ENCODE measurements at places on chromosomes 16 and 17.

- no peak for DNase-seq
These were observed 102.2 kb downstream of the HIC1 start for GRCh38 chr17:2157081-2157480.

DNA sequence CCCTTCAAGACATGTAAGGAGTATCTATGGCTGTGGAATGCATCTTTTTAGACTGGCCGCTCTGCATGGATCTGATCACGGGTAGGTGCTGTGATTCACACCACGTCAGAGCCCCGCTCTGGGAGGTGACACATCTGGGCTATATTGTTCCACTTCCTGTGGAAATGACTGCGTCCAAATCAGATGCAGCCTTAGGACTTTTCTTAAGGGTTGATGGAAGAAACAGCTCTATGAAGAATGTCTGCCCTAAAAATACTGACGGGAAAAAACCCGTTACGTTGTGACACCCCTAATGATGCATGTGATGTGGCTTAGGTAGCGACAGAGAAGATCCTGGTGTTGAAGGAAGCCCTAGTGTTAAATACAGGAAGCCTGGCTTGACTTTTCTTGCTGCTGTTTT is 12.2 kb downstream of the BANP start:
- no peak for DNase-seq

DNA sequence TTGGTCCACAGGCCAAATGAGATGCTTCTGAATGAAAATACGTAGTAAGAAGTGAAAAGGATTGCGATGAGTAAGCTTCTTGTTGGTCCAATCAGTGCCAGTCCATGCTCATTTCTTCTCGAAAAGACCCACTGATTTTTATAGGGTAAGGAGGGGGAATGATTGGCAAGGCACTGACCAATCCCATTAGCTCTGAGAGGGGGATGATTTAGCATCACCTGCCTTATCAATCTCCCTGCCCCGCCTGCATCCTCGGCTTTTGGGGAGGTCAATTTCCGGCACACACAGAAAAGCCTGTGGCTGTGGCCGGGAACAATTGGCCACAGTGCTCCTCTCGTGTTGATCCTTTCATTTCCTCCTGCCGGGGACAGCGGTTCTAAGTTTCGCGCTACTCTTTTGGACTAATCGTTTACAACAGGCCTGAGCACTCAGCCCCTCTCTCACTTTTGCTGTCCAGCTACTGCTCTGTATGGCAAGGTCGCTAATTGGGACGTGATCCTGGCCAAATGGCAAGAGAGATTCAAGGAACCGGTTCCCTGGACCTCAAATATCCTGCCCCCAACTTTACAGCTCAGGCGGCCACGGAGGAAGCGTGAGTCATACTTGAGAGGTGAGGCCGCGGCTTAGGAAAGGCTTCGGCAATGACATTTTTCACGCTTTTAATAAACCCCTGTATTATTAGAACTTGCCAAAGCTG is 43.1 kb downstream of the TBX4 start:
- no peak for DNase-seq

DNA sequence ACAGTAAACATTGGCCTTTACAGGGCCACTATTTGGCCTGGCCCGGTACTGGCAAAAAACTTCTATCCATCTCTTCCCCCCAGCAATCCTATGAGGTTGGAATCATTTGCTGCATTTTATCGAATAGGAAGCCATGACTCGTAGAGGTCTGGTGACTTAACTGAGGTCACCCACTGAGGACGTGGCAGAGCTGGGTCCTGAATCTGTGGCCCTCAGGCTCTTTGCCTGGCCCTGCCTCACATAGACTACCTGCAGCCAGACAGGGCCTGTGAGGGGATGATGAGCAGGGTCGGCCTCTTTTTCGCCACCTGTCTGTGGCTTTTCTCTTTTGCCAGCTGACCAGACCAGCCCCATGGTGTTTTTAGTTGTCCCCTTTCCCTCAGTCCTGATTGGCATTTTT is 1.9 kb downstream of the PPP4C start:
- no peak for DNase-seq

DNA sequence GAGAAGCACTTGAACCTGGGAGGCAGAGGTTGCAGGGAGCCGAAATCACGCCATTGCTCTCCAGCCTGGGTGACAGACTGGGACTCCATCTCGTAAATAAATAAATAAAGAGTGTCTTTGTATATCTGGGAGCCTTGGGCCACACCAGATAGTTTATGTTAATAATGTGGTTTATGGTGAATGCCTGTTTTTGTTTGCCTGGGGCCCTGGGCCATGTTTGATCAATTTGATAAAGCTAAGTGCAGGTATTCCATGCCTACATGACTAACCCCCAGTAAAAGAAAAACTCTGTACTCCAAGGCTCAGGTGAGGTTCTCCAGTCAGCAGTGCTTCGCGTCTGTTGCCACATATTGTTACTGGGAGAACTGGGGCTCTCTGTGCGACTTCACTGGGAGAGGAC is 15.1 kb downstream of the SCIMP start:
- no peak for DNase-seq

- DNase-seq, result no peak
These were observed 8.2 kb downstream of the RHBDF2 start for GRCh38 chr17:76492989-76493501.

GRCh38 chr17:77842528-77843147 is 115.9 kb upstream of the TNRC6C start:
- peak; percentile 70 for DNase-seq

DNA sequence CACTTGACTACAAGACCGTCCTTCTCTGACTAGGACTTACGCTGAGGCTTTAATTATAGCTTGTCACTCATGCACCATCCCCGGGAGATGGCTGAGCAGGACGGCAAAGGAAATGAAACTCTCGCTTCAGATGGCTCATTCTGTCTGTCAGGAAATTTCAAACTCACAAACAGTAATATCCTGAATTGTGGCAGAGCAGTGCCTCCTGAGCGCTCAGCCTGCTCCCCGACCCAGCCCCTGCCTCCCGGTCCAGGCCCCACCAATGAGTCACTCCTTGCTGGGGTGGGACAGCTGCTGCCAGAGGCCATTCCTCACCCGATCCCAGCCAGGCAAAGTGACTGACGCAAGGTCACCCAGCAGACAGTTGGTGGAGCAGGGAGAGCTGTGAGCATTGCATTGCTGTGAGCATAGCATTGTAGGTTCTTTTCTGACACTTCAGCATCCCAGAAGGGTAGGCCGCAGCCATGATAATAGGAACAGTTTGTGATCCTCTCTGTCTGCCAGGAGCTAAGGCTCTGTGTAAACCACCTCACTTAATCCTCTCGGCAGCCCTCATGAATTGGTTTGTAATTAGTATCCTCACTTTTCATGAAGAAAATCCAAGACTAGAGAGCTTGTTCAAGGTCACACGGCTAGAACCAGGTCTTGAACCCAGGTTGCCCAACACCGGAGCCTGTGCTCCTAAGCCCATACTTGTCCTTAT is 20.9 kb downstream of the CCDC182 start:
- DNase-seq, result peak; percentile 62

DNA sequence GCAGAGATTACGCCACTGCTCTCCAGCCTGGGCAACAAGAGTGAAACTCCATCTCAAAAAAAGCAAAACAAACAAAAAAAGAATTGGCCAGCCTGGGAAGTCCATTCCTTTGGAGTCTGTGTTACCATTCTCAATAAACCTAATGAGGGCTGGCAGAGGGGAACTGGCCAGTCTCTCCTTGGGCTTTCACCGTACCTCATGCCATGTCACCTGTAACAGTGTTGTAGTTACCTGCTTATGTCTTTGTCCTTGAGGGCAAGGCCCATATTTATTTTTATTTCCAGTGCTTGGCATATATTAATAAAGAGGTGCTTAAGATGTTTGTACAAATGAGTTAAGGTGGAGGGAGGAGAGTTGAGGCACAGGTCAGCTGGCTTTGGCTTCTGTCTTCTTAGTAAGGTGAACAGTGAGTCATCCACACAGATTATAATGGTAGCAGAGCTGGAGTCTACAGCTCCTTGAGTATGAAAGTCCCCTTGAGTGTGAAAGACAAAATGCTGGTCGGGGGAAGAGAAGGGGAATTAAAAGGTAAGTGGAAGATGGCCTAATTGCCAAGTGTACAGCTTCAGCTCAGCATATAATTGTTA is 8.4 kb downstream of the C1QBP start:
- DNase-seq, result no peak

DNA sequence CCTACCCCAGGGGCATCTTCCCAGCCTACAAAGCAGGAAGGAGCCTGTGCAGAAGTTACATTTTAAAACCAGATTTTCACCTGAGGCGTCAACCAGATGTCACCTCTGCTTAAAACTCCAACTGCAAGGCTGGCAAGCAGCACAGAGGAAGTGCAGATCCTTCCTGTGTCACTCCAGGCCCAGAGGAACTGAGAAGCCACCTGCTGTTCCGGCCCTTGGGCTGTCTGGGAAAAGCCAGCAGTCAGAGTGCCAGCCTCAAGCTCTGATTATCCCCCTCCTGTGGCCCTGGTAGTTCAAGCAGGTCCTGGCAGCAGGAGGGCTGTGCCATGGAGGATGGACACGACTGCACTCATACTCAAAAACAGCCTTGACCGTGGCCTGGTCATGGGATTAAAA is 10.2 kb downstream of the POLR2C start:
- no peak for DNase-seq

DNA sequence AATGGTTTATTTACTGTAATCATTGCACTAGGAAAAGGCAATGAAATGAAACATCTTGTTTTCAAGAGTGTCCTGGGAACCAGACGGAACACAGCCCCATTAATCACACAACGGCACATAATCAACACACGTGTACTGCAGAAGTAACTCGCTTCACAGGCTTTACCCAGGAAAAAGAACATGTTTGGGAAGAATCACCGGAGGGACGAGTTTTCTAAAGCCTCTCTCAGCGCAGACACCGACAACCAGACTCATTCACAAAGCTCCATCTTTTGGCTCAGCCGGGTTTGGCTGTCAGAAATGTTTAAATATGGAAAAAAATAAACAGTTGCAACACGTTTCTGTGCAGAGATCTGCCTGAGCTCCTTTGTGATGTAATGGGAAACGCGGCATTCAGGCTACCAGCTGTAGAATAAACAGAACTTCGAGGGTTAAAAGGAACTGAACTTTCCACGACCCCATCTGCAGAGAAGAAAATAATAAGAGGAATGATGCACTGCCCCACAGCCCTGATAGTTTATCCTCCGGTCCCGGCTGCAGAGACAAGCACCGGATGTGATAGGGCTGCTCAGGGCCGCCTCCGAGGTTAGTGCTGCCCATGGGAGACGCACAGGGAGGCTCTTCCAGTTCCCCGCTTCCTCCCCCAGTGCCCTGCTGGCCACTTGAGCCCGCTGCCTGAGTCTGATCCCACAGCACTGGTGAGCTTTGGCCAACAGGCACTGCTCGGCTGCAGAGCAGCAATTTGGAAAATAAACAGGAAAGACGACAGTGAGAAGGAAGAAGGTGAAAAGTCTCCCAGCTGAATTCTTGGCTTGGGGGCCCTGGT is 119.8 kb downstream of the HIC1 start:
- no peak for DNase-seq

DNA sequence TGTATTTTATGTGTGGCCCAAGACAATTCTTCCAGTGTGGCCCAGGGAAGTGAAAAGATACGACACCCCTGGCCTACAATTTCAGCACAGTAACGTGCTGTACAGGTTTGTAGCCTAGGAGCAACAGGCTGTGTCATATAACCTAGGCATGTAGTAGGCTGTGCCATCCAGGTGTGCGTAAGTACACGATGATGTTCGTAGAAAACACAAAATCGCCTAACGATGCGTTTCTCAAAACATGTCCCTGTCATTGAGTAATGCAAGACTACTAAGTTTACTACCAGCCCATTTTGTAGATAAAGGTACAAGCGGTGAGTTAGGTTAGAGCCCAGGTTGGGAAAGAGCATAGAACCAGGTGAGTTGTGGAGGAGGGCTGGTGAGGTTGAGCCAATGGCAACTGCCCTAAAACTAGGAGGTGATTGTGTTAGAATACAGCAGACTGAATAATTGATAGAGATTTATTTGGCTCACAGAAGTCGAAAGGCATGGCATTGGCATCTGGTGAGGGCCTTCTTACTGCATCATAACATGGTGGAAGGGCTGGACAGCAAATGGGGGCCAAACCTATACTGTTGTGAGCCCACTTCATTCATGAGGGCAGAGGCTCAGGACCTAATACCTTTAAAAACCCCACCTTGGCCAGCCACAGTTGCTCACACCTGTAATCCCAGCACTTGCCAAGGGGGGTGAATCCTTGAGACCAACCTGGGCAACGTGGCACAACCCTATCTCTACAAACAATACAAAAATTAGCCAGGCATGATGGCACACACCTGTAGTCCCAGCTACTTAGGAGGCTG is 4.2 kb downstream of the EIF1 start:
- DNase-seq, result no peak

DNA sequence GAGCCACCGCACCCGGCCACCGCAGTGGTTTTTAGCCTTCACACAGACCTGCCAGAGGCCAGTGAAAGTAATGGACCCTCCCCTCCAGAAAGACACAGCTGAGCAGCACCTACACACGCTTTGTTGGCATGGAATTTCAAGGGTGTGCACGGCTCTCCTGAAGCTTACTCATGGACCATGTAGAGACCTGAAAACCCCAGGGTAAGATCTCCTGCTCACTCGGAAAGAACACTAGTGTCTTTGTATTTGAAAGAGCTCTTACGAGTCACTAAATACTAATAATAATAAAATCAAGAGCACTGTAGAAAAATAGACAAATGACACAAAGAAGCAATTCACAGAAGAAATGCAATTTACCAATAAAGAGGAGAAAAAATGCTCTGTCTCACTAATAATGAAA is 20.0 kb downstream of the SLC43A2 start:
- DNase-seq, result no peak

- DNase-seq, result no peak
These were observed 196.2 kb upstream of the NLRP1 start for GRCh38 chr17:5780476-5780875.

- no peak for DNase-seq
These were observed 11.2 kb downstream of the ANKS4B start for GRCh38 chr16:21244518-21245215.

- no peak for DNase-seq
These were observed 14.0 kb upstream of the CCL2 start for GRCh38 chr17:34241062-34241461.

GRCh38 chr17:18224387-18225120 is 881 bp upstream of the LLGL1 start:
- DNase-seq, result no peak

DNA sequence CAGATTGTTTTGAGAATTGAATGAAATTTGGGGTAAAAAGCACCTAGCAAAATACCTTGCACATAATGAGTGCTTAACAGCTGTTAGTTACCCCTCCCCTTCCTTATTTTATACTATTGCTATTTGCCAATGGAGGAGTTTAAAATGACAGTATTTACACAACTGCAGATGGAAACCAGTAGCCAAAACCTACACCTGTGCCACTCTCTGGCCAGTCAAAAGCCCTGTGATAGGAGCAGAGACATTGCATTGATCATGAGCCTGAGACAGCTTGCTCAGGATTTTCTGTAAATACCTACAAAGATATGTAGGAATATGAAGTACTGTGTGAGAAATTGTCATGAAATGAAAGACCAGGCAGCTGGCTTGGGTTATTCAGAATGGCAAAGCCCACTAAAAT is 115.3 kb upstream of the HLF start:
- DNase-seq, result no peak

DNA sequence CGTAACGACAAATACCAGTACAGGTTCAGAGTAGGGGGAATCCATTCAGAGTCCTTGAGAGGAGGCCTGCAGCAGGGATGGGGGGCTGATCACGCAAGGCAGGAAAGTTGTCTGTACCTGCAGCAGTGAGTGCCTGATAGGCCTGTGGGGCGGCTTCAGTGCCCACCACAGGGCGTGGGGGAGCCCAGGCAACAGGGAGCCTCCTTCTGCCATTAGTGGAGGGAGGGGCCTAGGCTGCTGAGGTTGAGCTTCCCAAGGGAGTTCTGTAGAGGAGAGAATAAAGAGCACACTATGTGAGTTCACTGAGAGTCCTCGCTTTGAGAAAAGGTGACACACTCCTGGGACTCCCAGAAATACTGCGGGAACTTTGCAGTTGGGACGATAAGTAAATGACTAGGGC is 134.6 kb downstream of the SPECC1 start:
- DNase-seq, result no peak
